ENCODE measurements at places on chromosomes 7 and 10.

DNA sequence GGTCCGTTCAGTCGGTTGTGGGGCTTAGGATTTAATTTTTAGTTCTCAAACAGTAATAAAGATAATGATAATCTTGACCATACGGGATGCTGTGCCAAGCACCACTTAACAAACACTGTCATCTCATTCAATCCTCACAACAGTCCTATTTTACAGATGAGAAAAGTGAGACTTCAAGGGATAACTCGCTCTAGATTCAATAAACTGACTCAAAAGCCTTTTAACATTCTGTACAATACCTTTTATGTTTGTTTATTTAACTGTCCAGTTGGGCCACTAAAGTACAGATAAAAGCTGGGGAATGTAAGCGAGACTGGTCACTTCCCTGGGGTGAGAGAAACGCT lies 437 bp upstream of the CFAP69 start:
- no peak for DNase-seq

DNA sequence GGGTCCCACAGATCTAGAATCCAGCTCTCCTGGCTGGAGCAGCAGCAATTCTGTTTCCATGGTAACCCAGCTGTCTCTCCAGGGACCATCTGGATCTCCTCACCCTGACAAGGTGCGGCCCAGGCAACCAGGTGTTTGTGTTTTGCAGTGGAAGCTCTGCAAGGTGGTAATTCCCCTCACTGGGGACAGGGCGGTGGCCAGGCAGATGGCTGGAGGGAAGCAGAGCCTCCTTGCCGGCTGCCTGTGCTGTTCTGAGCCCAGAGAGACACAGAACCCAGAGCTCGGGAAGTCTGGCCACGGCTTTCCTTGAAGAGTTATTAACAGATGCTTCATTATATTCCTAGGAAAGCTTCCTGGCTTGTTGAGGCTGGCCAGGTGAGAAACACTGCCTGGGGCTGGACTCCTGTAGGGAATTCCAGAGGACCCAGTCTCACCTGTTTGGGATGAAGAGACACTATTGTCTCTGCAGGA lies 118.2 kb upstream of the PPIF start:
- no peak for DNase-seq

GRCh38 chr10:126611303-126611702 lies 59.2 kb downstream of the C10orf90 start:
- DNase-seq = no peak

DNA sequence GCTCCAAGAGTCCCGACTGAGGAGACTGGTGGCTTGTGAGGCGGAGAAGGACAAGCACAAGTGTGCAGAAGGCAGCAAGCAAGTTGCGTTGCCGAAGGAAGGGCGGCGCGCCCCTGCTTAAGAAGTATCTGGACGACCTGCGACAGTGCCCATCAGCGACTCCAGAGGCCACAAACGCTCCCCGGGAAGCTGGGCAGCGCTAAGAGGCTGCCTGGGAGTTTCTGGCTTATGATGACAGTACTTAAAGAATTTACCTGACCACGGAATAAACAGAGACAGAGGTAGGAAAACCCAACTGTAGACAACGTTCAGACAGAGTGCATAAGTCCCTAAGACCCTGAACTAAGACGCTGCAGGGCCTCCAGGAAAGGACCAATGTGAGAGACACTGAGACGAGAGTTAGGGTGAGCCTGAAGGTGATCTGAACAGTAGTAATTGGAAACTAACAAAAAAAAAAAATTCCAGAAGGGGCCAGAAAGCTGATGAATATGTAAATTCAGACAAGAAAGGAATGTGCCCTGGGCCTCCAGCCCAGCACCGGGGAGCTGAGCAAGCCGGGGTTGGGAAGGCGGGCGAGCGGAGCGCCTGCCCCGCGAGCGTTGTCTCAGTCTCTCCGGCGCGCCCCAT lies 1.0 kb downstream of the OSBPL3 start:
- DNase-seq = peak; percentile 38

DNA sequence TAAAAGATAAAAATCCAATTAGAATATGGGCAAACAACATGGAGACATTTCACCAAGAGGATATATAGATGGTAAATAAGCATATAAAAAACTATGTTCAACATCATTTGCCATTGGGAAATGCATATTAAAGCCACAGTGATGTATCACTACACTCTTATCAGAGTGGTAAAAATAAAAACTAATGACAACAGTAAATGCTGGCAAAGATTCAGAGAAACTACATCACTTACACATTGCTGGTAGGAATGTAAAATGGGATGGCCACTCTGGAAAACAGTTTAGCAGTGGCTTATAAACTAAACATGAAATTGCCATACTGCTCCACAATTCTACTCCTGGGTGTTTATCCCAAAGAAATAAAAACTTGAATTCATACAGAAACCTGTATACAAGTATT lies 59.2 kb downstream of the CROT start:
- peak; percentile 15 for DNase-seq

GRCh38 chr10:10532236-10532635 lies 485.4 kb upstream of the CELF2 start:
- no peak for DNase-seq

DNA sequence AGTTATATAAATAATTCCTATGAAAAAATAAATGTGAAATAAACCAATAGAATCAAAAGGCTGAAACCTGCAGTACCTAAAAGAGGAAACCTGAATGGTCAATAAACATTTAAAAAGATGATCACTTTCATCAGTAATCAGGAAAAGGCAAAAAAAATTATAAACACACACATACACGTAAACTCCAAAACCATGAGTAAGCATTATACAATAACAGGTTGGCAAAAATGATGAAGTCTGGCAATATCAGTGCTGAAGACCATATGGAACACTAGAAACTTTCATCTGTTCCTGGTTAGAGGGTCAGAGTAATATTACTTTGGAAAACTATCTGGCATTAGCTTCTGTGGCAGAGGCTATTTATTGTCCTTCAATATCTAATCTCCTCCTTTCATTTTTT lies 38.5 kb downstream of the PTF1A start:
- DNase-seq = no peak

Measured in foreskin fibroblast (primary cell).